ENCODE measurements at places on chromosomes 1 and 21. TPM values are rescaled to one million over a fixed set of nuclear protein-coding genes. Genes with fewer than 3 reads are reported as not detected.

The B3GALT6 gene
- 20.3 TPM for total RNA-seq

The C8A gene
- 0.09 TPM for total RNA-seq

The PLXNA2 gene
- 27.9 TPM for total RNA-seq

The MUL1 gene
- 33.0 TPM for total RNA-seq

The S100A7A gene
- total RNA-seq, result not detected

The OVAAL gene
- total RNA-seq, result not detected

The C1orf74 gene
- total RNA-seq, result 2.5 TPM
